ENCODE measurements at places on chromosomes 16 and 17. TPM values are rescaled to one million over a fixed set of nuclear protein-coding genes. Genes with fewer than 3 reads are reported as not detected.

GRCh38 chr17:28368306-28368831, 1.7 kb downstream of the VTN start:
- no peak for DNase-seq

DNA sequence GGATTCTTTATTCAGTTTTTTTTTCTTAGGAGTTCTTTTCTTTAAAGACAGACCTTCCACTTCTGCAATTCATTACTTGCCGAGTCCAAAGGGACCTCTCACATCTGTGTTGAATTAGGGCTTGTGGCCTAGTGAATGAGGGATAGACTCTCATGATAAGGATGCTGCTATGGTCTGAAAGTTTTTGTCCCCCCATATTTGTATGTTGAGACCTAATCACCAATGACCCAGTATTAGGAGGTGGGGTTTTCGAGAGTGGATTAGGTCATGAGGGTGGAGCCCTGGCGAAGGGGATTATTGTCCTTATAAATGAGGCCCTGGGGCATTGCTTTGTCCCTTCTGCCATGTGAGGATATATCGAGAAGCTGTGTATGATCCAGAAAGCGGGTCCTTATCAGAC, 9.5 kb downstream of the KRT12 start:
- no peak for DNase-seq

DNA sequence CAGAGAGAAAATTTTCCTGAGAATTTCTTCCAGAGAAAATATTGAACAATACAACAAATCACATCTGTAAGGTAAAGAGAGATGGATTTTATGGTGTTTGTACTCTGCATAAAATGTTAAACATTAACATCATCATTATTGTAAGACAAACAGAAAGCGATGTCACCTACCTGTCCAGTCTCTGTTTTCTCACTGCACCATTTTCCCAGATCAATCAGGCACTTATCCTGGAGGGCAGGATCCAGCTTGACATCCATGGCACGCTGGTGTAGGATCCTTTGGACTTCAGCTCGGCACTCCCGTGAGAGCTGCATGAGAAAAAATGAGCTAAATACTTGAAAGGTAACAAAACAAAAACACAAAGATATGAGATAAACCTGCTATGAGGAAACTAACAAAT, 55.9 kb upstream of the CLEC18B start:
- no peak for DNase-seq

DNA sequence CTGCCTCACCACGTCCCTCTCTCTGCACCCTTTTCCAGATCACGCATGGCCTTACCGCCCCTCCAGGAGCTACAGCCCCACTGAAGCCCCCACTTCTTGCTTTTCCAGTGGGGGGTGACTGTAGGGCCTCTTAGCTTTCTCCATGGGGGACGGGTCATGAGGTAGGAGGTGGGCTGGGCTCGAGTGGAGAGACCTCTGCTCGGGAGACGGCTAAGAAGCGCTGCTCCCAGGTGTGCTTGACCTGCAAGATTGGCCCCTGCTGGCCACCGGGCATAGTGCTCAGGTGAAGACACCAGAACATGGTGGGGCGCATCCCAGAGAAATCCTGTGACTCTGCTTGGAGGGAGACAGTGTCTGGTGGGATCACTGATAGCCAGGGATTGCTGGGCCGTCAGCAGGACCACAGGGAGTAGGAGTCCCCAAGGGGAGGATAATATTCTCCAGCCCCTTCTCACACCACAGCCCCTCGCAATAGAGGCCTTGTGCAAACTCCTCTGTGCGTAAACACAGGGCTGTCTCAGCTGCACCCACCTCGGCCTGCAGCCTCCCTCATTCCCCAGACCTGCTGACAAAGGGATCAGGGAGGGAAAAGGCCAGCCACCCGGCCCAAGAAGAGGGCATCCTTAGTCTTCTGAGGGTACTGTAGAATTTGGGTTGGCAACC, 8.9 kb upstream of the GALK1 start:
- no peak for DNase-seq

DNA sequence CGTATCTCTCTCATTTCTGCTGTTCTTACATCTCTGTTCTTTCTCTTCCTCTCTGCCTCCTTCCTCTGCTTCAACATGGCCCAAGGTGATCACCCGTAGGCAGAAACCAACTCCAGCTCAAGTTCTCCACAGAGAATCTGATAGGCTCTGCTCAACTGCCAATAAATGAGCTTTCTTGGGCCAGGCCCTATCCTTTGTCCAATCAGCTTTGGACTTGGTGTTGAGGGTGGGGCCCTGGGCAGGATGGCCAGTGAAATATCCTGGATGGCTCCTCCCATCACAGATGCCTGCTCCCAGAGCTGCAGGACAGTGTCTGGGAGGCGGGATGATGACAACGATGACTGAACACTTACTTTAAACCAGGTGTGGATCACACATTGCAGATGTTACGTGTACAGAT, 17.4 kb upstream of the BRD7 start:
- DNase-seq = no peak

DNA sequence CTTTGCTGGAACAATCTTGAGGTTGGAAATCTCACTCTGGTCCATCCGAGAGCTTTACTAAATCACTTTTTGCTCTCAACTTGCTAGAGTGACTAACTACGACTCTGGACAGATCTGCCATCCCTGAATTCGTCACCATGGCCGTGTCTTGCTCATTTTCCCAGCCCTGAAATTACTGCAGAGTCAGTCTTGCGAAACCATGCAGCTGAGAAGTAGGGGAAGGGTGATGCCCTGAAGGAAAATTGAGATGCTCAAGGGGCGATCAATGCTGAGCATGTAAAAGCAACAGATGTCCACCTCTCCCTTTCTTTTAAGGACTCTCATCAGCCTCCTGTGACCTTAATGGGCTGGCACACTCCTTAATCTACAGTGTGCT, 18.8 kb downstream of the PCTP start:
- no peak for DNase-seq

DNA sequence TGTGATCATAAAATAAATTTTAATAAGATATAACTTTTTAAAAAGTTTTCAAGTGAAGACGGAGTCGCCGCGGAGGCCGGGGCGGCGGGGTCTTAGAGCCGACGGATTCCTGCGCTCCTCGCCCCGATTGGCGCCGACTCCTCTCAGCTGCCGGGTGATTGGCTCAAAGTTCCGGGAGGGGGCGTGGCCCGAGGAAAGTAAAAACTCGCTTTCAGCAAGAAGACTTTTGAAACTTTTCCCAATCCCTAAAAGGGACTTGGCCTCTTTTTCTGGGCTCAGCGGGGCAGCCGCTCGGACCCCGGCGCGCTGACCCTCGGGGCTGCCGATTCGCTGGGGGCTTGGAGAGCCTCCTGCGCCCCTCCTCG, at the start of gene FOXC2:
Gene FOXC2, plus strand, starts transcription at position 229 of the 365 bp plus-strand sequence. CDS start 507 bp downstream, outside the sequence.
- no peak for DNase-seq

- DNase-seq = no peak
These were observed 22.2 kb downstream of the NKD1 start for GRCh38 chr16:50570354-50570753.

DNA sequence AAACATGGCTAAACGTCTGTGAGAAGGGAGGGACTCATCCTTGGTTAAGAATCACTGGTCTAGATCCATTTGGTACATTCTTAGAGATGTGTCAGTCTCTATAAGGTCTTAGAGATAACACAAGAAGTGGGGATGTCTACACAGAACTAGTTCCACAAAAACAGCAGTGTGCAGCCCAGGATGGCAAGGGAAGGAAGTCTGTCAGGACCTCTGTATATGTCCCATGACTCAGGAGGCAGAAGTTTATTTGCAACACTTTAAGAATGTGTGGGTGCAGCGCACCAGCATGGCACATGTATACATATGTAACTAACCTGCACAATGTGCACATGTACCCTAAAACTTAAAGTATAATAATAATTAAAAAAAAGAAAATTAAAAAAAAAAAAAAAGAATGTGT, 548.5 kb upstream of the SOX9 start:
- DNase-seq = no peak

DNA sequence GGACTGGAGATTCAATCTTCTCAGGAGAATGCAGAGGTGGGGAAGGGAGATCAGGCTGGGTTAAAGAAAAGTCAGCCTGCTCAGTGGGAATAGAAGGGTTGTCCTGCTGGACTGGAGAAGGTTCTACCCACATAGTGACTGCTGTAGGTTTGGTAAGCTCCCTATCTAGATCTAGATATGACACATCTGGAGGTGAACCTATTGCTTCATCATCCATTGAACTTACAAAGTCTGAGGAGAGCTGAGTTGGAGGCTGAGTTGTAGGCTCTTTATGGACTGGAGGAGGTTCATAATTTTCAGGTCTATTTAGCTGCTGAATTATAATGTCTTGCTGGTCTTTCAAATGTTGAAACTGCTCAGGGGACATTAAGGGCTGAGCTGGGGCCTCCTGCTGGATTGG, 46.0 kb upstream of the NF1 start:
- DNase-seq = no peak

DNA sequence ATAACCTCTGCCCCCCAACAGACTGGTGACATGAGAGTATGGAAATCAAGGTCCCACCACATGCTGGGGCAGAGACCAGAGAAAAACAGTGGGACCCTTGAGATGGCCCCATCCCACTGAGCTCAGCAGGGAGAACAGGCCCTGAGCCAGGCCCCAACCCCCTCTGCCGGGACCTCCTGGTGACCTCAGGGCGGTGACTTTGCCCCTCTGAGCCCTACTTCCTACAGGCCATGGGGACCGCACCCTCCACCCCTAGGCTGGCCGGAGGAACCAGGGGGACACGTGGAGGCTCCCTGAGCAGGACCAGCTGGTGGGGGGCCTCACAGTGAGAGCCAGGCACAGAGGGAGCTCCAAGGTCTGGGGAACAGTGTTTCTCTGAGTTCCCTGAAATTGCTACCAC, 13.8 kb upstream of the SRRM2 start:
- no peak for DNase-seq

- DNase-seq = no peak
These were observed 3.0 kb downstream of the PHF12 start for GRCh38 chr17:28948342-28948741.

DNA sequence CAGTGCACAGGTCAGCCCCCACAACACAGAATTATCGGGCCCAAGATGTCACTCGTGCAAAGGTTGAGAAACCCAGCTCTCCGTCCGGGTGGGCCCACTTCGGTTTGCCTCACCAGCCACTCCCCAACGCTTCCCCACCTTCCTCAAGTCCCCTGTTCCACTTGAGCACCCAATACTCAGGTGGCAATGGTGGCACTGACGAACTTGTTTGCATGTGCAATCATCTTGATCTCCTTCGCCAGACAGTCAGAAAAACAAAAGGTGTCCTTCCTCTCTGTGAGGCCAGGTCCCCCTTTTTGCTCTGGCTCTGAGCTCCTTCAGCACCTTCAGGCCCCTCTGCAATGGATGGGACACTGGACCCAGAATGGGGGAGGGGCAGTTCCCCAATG, 3.7 kb downstream of the GGA2 start:
- no peak for DNase-seq

- no peak for DNase-seq
These were observed 7.1 kb upstream of the ASIC2 start for GRCh38 chr17:33300241-33300640.

GRCh38 chr16:68379472-68380347, 68.6 kb downstream of the SMPD3 start:
- DNase-seq = no peak

DNA sequence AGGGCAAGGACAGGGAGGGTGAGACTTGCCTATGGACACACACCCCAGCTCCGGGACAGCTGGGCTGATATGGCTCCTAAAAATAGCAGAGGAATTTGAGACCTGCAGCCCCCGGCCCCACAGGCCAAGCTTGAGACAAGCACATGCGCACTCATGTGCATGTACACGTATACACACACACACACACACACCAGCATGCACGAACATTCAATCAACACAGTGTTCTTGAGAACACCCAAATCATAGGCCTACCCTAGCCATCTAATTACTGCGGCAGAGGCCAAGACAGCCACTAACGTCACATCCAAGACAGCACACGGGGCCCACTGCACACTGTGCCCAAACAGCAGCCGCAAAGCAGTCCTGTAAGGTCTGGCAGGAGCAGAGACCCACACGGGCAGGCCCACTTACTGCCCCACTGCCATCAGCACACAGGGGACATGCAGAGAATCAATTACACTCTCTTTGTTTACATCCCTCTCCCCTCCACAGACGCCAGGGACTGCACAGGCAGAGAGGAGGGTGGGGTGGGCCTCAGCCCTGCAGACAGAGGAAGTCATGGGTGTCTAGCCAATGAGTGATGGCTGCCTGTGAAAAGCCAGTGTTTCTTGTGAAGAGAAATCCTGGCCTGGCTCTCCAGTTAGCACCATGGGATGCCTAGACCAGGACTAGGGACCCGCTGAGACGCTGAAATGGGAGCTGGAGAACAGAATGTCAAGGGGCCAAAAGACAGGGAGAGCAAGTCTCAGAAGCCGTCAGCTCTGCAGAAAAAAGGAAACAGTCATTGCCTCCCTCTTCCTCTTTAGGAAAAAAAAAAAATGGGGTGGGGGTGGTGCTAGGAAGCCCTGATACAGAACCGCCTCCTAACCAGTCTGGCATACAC, 39.3 kb downstream of the MYO18A start:
- no peak for DNase-seq

- DNase-seq = no peak
These were observed 1.4 kb downstream of the CENPV start for GRCh38 chr17:16351831-16352230.

AOC2 gene
- total RNA-seq = 8.0 TPM

GCGR gene
- total RNA-seq = not detected

CCDC92B gene
- total RNA-seq = 0.17 TPM

KCNJ16 gene
- total RNA-seq = not detected

All from HCT116 (cell line).